CD14-positive monocyte (primary cell): ENCODE measurements at places on chromosomes 1 and 21. TPM values are rescaled to one million over a fixed set of nuclear protein-coding genes. Genes with fewer than 3 reads are reported as not detected.

- no peak for DNase-seq
Measured at GRCh38 chr1:54246116-54246721, 46.3 kb downstream of the MRPL37 start.

DNA sequence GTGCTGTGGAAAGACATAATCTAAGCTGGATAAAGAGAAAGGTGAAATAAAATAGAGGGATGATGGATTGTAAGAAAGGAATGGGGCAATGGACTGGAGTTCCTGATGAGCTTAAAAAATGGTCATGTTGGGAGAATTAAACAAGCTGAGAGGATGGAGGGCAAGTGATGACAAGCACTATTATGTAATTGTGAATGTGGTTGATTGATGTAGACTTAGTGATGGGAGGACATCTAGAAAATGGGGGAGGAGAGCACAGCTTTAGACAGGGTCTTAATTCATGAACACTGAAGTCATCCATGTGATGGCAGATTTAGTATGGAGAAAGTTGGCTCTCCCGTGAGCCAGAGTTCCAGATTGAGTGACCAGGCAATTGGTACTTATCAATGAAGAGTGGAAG lies 29.0 kb downstream of the DNAH14 start:
- DNase-seq = no peak

DNA sequence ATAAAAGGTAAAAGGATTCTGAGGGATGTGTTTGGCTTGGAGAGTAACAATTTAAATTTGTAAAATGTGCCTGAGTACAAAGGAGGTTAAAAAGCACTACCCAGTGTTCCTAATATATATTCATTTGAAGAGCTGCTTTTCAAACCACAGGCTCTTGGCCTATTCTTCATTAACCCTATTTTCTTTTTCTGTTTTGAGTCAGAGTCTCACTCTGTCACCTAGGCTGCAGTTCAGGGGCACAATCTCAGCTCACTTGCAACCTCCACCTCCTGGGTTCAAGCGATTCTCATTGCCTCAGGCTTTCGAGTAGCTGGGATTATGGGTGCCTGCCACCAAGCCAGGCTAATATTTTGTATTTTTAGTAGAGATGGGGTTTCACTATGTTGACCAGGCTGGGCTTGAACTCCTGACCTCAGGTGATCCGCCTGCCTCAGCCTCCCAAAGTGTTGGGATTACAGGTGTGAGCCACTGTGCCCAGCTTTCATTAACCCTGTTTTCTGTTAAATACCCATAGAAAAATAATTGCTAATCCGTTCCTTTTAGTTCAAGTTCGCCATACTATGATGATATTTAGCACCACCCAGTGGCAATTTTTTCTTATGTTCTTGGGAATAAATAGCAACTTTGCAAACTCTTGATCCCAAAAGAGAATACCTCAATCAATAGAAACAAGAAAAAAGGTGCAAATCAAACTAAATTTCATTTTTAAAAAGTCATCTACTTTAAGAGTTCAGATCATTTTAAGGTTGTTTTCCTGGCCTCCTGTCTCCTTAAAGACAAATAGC lies 30.5 kb downstream of the ZBTB8OS start:
- no peak for DNase-seq

Gene MAP3K7CL
- 6.3 and 15.7 TPM in 2 replicates for polyA plus RNA-seq

Gene NR1I3
- not detected for polyA plus RNA-seq
